Activated CD4-positive, alpha-beta T cell treated with anti-CD3 and anti-CD28 coated beads, Interleukin-2, Interleukin-4, amounts not matched to agents 100 ng/mL and 50 ng/mL, durations not matched to agents 16 hours and 8 hours (primary cell): ENCODE measurements at places on chromosomes 7 and 10.

- no peak for DNase-seq
Measured at GRCh38 chr7:145957160-145957890, 159.3 kb upstream of the CNTNAP2 start.

- no peak for DNase-seq
Measured at GRCh38 chr10:101745074-101745696, 30.7 kb downstream of the FGF8 start.

- DNase-seq = peak; percentile 31
Measured at GRCh38 chr7:100493476-100494264, 9.9 kb downstream of the NYAP1 start.

GRCh38 chr10:25497246-25497645 lies 322.4 kb downstream of the GPR158 start:
- no peak for DNase-seq

GRCh38 chr7:42834676-42835075 lies 77.2 kb downstream of the C7orf25 start:
- DNase-seq = no peak

- no peak for DNase-seq
Measured at GRCh38 chr7:14048889-14049288, 59.4 kb upstream of the ETV1 start.
